ENCODE measurements at places on chromosomes 1 and 21.

GRCh38 chr1:182603646-182604174 lies 479 bp downstream of the RGS16 start:
- DNase-seq: no peak

DNA sequence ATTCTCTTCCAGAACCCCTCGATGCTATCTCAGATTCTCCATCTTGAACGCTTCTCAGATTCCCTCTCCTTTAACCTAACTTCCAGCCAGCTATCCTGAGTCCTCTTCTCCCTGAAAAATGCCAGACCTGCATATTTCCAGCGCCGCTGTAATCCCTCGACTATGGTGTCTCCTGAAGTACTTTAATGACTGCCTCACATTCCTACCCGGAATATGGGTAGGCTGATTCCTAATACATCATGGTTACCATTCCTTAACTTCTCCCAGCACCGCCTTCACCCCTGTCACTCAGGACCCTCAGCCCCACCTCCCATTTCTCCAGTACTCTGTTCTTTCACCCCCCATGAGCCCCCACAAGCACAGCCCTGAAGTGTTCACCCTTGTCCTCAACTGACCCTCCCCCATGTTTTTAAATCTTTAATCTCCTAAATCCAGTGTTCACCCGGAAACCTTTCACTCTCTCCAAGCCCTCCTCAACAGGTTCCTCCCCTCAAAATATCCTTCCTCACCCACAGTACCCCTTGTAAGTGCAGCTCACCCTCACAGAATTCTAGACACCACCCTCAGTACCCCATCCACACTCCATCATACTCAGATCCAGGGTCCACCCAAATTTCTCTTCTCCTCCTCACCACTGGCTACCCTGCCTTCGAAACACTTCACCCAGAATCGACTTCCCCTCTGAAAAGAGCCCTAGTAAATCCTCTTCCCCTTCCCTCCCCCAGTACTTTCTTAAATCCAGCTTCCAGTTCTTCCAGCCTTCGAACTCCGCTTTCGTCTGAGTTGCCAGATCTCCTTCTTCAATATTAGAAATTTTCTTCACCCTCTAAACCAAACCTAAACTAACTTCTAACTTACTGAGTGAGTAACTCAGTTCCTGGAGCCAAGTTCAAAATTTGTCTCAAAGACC lies 922 bp downstream of the CPT2 start:
- DNase-seq: no peak

- DNase-seq: no peak
Observed at GRCh38 chr1:23422941-23423340, 1.6 kb downstream of the TCEA3 start.

GRCh38 chr1:19640363-19641316 lies 3.5 kb upstream of the NBL1 start:
- DNase-seq: no peak

DNA sequence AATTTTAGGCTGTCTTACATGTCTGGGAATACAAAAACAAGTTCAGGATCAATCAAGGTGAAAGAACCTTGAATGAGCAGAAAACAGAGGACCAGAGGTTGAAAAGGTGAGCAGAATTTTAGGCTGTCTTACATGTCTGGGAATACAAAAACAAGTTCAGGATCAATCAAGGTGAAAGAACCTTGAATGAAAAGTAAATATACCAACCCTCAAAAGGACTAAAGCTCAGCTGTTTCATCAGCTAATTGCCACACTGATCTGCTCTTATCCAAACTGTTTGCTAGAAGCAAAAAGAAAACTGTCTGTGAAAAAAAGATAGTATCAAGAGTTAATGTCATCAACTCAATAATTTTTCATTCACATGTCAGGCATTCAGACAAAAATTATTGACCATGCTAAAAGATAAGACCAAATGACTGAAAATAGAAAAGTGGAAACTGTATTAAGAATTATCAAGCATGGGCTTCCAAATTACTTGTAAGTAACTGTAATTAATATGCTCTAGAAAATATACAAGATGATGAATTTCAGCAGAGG lies 69.2 kb downstream of the LTN1 start:
- no peak for DNase-seq

DNA sequence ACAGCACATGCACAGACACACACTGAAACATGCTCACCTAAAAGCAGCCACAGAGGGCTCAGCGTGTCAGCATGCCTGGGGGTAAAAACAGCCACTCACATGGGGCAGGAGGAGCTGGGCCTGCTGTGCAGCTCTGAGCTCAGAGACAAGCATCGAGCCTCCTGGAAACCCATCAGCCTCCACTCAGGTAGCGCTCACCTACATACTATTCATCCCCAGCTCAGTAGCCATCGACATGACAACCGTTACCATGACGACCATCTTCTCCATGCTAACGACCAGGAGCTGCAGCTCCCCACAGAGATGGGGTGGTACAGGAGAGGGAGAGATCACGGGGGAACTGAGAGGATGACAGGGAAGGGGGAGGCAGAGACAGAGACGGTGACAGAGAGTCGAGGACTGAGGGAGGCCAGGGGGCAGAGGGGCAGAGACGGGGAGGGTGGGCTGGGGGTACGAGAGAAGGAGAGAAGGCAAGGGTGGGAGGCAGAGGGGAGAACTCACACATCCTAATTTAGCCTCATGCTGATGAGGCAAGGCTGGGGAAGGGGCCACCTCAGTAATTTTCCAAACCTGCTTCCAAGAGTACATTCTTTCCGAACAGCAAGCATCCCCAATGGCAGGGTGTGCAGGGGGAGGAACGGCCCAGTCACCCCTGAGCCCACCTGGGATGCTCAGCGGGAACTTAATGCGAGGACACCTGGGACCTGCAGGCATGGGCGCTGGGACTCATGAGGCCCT lies 28.4 kb downstream of the SDC3 start:
- DNase-seq: no peak

- no peak for DNase-seq
Observed at GRCh38 chr21:36403713-36404112, 18.5 kb downstream of the CHAF1B start.

GRCh38 chr1:155186794-155187455 lies 13.3 kb downstream of the TRIM46 start:
- DNase-seq: no peak

Data from CD4-positive, alpha-beta T cell treated with Interleukin-6 at 100 ng/mL for 8 hours (primary cell).